NCI-H510A (cell line): ENCODE measurements at places on chromosomes 2 and 18.

- DNase-seq = no peak
Measured at GRCh38 chr18:24015639-24016631, 1.4 kb downstream of the TTC39C start.

DNA sequence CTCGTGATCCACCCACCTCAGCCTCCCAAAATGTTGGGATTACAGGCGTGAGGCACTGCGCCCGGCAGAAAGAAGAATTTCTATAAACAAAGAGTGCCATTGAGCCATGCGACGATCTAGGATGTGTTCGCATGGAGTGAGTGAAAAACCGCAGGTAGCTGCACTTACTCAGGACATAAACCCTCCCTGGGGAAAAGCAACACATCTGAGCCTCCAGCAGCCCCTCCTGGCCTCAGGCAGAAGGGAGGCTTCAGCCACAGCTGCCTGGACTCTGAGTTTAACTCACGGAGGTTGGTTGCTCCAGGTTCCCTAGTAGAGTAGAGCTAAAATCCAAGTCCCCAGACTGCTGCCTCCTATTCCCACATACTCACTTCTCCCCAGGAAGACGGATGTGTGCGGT lies 11.3 kb upstream of the STK25 start:
- DNase-seq = no peak

DNA sequence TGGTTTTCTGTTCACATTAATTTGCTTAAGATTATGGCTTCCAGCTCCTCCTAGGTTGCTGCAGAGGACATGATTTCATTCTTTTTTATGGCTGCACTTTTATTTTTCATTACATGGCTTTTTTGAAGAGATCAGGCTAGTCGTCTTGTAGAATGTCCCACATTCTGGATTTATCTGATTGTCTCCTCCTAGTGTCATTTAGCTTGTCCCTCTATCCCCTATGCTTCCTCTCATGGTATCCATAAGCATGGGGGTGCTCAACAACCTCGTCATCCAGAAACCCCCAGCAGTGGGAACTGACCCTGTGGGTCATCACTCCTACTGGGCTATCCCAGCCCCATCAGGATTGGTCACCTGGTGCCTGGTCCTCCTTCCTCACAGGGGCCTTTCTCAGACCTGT lies 49.6 kb downstream of the SERTAD2 start:
- no peak for DNase-seq

GRCh38 chr2:127121353-127121752 lies 14.4 kb upstream of the BIN1 start:
- no peak for DNase-seq

GRCh38 chr2:231306791-231307393 lies 88.6 kb upstream of the B3GNT7 start:
- no peak for DNase-seq

- no peak for DNase-seq
Measured at GRCh38 chr2:128279009-128279408, 39.7 kb downstream of the HS6ST1 start.

DNA sequence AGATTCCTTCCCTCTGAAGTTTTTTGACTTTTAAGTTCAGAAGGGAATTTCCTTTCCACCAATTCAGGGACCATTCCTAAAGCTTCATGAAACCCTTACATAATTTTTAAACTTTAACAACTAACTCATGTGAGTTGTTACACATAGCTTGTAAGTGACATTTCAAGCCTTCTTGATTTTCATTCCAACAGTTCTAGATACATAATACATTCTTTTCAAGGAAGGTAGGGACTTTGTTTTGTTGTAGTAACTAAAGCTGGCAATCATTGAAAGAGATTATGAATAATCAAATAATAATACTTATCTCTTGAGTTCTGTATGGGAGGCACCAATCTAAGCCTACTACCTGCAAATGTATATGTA lies 45.4 kb downstream of the SETBP1 start:
- no peak for DNase-seq

DNA sequence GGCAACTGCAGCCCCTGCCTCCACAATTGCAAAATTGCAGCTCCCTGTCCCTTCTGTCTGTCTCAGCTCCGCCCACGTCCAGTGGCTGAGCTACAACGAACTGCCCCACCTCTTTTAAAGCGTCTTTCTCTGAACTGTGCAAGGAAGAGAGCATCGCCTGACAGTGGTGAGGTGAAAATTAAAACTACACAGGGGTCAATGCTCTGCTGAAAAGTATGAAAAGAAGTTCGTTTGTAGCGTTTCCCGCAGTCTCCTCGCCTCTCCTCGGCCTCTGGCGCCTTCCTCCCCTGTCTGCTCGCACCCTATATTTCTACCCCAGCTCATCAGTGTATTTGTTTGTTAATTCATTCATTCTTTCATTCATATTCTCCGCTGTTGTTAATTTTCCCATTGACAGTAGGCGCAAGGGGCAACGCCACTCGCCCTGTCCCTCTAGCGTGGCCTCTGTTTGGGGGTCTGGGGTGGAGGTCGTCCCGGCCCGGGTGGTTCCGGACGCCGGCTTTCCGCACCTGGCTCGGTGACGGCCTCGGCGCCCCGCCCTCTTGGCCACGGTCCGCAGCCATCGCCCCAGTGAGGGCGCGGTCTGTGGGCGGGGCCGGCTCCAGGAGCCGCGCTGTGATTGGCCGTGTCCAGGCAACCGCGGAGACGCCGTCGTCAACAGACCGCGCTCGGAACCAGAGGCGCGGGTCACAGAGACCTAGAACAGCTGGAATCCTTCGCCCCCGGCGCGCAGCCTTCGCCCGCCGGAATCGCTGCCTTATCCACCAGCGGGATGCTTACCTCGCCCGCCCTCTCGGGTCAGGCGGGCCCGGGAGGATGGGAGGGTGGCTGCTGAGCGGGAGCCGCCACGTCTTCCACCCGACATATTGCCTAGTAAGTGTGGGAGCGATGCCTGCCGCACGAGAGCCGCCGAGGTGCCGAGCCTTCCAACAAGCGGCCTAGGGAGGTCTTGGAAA lies at the start of gene VWA3B:
Gene VWA3B (plus strand): TSS at position 677 of the 956 bp plus-strand sequence. CDS start 5,926 bp downstream, outside the sequence.
- peak; percentile 64 for DNase-seq
